Diencephalon (tissue), 1 donor: ENCODE measurements at places on chromosomes 7 and 10. TPM values are rescaled to one million over a fixed set of nuclear protein-coding genes. Genes with fewer than 3 reads are reported as not detected.

The TSPAN14 gene
- 15.0 TPM for total RNA-seq

The ADAM12 gene
- total RNA-seq, result 8.8 TPM

The IL2RA gene
- total RNA-seq, result not detected

The ITIH5 gene
- total RNA-seq, result 18.9 TPM

The C7orf33 gene
- not detected for total RNA-seq

The ATRNL1 gene
- 592 TPM for total RNA-seq

The ST8SIA6 gene
- total RNA-seq, result 17.8 TPM

The TMEM270 gene
- total RNA-seq, result not detected

The RAPGEF5 gene
- 62.7 TPM for total RNA-seq

The CALN1 gene
- 41.5 TPM for total RNA-seq

The NMT2 gene
- 38.1 TPM for total RNA-seq

The STEAP2 gene
- total RNA-seq, result 9.9 TPM

The PDZD7 gene
- total RNA-seq, result 7.2 TPM

The ATXN7L1 gene
- 10.8 TPM for total RNA-seq

The GRM3 gene
- total RNA-seq, result 153 TPM

The RADIL gene
- 6.2 TPM for total RNA-seq

The NPFFR1 gene
- total RNA-seq, result 5.1 TPM

The ANKRD1 gene
- total RNA-seq, result not detected

The GDF10 gene
- total RNA-seq, result 3.0 TPM

The PIP gene
- total RNA-seq, result not detected
